Stimulated activated CD4-positive, alpha-beta T cell treated with anti-CD3 and anti-CD28 coated beads, Interleukin-4, amount 100 ng/mL, for 1 hour (primary cell): ENCODE measurements at places on chromosomes 7 and 10.

- DNase-seq: no peak
Measured at GRCh38 chr7:112252141-112252540, 45.6 kb downstream of the ZNF277 start.

- DNase-seq: no peak
Measured at GRCh38 chr7:131843898-131844331, 287.5 kb upstream of the PODXL start.

- no peak for DNase-seq
Measured at GRCh38 chr10:20040012-20040411, 223.8 kb downstream of the PLXDC2 start.

GRCh38 chr7:135508883-135509588, 866 bp downstream of the CNOT4 start:
- peak; percentile 15 for DNase-seq

DNA sequence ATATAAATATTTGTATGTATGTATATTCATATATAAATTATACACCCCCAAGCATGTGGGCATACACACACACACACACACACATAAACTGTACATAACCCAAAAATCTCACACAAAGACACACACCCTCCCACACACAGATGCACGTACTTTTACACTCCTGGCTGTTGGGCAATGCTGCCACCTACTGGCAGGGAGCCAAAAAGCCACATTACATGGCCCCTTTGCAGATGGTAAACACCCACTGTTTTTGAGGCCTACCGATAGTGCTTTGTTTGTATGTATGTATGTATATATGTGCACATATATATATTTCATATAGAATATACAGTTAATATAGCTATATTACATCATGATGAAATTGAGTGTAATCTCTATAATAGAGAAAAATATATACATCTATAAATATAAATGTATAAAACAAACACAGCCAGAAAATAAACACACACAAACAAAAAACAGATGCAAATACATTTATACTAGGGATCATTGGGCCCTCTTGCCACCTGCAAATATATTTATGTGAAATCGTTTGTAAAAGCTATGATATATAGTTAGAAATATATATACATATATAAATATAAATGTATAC, 120.1 kb upstream of the ACBD5 start:
- DNase-seq: peak; percentile 82

GRCh38 chr7:121083790-121084251, 95.3 kb downstream of the CPED1 start:
- no peak for DNase-seq

DNA sequence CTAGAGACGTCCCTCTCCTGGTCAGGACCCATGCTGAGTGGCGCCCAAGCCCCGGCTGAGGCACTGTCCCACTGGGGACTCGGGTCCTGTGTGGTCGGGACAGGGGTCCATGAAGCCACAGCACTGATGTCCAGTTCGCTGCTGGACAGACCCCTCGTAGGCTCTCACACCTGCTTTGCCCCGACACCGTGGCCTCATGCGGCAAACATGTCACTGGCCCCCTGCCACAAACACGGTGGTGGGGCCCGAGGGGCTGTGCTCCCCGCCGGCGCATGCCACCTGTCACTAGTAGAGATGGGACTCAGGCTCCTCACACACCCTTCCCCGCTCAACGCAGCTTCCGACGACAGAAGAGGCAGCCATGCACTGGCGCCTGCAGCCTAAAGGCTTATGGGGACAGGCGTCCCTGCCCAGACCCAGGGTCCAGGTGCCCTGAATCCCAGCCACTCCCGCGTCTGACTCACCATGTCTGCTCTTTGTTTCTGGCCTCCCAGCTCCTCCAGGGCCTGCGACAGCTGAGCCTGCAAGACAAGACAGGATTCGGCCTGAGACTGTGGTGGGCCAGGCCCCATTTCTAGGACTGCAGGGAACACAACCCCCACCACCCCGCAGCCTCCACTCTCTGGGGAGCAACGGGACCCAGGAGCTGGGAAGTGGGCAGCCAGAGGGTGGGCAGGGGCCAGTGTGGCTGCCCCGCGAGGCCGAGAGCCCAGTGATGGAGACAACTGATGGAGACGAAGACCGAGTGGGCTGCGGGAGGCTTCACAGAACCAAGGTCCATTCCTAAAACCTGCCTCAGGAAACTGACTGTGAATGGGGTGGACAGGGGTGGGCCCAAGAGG, 230.9 kb downstream of the MAD1L1 start:
- DNase-seq: peak; percentile 1

DNA sequence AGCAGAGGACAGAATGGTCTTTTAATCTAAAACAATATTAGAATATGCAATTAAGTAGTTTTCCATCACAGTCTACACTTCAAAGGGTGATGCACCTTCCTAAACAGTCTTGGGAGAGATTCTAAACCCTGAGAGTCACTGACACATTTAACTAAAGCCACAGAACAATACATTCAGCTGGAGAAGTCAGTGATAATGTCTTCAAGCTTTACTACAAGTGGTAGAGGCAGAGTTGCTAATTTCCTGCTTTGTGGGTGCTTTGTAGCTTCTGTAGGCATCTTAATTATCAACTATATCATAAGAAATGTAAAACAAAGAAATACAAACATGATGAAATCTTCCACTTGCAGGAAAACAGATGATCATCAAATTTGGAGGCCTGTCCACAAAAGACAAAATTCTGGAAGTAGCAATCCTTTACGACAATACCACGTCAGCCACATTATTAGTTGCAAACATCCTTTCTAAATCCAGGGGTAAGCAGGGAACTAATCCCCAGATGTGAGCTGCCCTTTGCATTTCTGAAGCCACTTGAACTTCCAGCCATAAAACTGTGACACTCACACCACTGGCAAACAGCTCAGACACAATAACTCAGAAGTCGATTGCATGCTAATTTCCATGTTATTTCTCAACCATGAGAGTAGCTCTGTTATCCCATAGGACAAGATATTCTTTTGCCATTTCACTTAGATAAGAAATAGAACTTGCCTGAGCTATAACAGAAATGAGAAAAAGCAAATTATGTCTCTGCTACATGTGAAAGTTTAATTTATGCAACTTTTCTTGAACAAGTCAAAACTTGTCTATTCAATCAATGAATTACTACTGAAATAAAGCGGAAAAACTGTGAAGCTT, 212.2 kb downstream of the FAM107B start:
- DNase-seq: no peak

DNA sequence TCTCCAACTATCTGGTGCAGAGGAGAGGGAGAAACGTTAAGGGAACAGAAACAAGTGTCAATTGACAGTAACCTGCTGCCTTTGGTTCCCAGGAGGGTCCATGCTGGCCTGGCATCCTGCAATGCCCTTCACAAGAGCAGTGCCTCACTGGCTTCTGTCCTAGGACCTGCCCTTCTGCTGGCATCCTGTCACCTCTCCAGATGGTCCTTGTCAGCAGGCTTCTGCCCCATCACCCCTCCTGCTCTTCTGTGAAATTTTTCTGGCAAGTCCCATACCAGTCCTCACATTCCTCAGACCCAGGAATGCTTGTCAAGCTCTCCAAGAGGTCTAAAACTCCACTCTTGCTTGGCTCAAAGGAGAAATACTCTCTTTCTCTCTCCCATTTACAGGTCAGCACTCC, 34.2 kb downstream of the C10orf67 start:
- DNase-seq: no peak

DNA sequence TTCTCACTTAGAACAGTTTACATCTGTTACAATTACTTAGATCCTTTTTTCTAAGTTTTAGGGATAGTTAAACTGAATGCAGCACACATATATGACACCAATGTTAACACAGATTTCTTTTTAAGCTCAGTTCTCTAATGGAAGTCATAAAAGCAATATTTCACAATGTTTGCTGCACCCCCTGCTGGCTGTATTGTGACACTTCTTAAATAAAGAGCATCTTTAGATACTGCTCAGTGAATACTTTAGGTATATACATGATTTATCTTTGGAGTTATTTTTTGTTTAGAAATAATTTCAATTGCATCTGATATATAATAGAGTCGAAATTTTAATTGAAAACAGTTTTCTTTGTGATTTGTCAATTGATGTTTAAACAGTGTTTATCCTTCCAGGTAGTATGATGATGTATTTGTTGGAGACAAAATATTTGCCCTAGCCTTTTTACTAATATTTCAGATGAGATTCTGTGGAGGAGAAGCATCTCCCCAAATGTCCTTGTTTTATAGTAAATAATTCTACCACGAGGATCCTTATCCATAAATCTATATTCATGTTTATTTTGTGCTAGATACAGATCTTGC, 174.4 kb downstream of the ST7 start:
- peak; percentile 37 for DNase-seq

GRCh38 chr7:26608402-26608801, 256.0 kb downstream of the SKAP2 start:
- no peak for DNase-seq
